Activated CD4-positive, alpha-beta memory T cell treated with anti-CD3 and anti-CD28 coated beads for 36 hours (primary cell): ENCODE measurements at places on chromosomes 5 and 9. TPM values are rescaled to one million over a fixed set of nuclear protein-coding genes. Genes with fewer than 3 reads are reported as not detected.

GRCh38 chr9:76818271-76818670 is 54.0 kb downstream of the PCA3 start:
- DNase-seq = no peak

DNA sequence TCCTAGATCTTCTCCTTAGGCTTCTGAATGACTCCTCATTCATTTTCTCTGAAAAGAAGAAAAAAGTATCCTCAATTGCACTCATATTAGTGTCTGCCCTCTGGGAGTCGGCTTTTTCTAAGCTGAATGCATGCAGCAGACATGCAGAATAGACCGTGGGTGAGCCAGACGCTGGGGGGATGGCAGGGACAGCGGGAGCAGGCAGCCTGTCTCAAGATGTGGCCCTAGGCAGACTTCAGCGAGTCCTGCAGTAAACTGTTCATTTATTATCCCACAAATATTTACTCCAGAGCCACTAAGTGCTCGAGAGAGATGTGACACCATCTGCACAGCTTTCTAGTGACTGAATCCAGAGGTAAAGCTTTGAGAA is 164.9 kb upstream of the RAI14 start:
- no peak for DNase-seq

GRCh38 chr9:26462751-26463150 is 429.9 kb downstream of the CAAP1 start:
- DNase-seq = no peak

- DNase-seq = no peak
Measured at GRCh38 chr5:58946230-58946629, 363.4 kb downstream of the RAB3C start.

GRCh38 chr5:33816791-33817190 is 75.0 kb downstream of the ADAMTS12 start:
- no peak for DNase-seq

GRCh38 chr9:99016681-99017387 is 73.1 kb downstream of the COL15A1 start:
- DNase-seq = no peak

GRCh38 chr5:10262995-10263394 is 12.9 kb downstream of the CCT5 start:
- no peak for DNase-seq

DNA sequence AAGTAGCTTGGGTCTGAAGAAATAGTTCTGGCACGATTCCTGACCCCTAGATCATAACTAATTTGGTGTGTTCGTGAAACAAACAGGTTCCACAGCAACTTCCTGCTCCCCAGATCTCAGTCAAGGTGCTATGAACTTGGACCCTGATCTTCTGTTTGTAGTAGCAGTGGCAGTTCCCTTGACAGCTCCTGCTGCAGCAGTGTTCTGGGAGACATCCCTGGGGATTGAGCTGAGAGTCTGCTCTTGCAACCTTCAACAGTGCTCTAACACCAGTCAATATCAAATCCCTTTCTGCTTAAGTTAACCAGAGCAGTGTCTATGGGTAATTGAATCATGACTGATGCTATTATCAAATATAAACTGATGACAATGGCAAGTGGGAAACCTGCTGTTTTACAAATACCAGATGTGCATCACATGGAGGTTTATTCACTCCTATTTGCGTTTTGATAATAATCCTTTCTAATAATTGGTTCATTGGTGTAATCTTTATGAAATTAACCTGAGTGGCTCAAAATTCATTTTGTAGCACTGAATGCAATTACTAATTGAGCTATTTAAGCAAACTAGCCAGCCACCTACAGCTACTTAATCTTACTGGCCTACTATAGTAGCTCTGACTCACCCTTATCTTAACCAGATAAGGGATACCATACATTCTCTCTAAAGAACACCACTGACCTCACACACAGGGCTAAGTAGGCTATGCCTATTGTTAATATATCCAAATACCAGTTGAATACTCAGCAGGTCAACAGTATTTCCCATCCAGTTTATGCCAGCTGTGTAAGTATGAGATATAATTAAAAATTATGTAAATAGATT is 21.9 kb downstream of the KDM4C start:
- DNase-seq = no peak

Gene PDE6A
- total RNA-seq = not detected

Gene CFAP77
- not detected for total RNA-seq

Gene MSMP
- total RNA-seq = not detected
